Stimulated activated CD8-positive, alpha-beta memory T cell treated with anti-CD3 and anti-CD28 coated beads, Interleukin-4, amount 100 ng/mL, for 1 hour (primary cell): ENCODE measurements at places on chromosomes 12 and 14.

DNA sequence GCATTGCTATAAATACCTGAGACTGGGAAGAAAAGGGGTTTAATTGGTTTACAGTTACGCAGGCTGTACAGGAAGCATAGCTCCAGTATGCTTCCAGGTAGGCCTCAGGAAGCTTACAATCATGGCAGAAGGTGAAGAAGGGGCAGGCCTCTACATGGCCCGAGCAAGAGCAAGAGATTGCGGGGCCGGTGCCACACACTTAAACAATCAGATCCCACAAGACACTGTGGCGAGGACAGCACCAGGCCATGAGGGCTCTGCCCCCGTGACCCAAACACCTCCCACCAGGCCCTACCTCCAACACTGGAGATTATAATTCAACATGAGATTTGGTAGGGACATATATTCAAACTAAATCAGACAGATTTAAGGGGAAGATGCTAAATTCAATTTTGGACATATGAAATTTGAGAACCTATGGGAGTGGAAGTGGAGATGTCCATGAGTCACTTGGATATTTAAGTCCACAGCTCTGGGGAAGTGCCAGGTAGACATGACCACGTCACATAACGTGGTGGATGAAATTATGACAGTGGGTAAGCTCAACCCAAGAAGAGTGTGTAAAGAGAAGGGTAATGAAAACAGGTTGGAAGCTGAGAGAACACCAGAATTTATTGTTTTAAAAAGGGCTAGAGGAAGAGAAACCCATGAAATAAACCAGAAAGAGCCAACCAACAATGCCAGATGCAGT is 1.5 kb upstream of the LTA4H start:
- DNase-seq, result no peak

DNA sequence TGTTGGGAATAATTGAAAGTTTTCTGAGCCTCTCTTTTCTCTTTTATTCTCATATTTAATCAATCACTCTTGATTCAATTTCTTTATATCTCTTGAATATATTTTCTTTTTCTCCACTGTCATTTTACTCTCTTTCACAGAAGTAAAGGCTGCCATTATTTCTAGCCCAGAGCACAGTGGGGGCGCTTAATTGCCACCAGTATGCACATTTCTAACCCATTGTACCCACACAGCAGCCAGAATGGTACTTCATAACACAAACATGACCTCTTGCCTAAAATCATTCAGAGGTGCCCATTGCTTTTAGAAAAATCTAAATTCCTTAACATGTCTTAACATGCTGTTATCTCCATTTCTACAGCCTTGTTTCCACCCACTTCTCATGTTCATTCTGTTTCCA is 190.2 kb upstream of the LMO3 start:
- no peak for DNase-seq

GRCh38 chr12:96120359-96121100 is 73.6 kb upstream of the ELK3 start:
- no peak for DNase-seq

DNA sequence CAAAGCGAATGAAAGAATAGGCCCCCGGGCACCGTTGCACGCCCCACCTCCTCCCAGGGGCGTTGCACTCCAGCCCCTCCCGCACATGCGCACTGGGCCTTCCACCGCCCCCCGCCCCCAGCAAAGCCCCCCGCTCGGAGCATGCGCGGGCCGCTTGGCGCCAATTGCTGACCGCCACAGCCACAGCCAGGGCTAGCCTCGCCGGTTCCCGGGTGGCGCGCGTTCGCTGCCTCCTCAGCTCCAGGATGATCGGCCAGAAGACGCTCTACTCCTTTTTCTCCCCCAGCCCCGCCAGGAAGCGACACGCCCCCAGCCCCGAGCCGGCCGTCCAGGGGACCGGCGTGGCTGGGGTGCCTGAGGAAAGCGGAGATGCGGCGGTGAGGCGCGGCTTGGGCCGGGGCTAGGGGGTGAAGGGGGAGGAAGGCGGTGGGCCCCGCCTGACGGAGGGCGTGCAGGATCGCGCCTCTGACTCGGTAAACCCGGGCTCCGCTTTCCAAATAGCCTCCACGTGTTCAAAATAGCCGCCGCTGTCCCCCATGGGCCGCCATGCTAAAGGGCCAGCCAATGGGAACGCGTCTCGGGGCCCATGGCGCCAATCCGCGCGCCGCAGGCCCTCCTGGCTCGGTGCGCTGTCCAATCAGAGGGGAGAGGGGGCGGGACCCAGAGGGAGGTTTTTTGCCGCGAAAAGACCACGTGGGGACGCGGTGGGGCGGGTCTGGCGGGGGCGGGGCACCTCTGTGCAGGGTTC is at the start of gene UNG:
UNG (plus strand) TSS at position 163 of the 748 bp plus-strand sequence; CDS start at position 246, 83 bp downstream.
- peak; percentile 93 for DNase-seq
